ENCODE measurements at places on chromosomes 4 and X. TPM values are rescaled to one million over a fixed set of nuclear protein-coding genes. Genes with fewer than 3 reads are reported as not detected.

- no peaks in the 10 kb centered on the region for H3K4me1 ChIP-seq
- no peak for DNase-seq
- H3K4me3 ChIP-seq: no peak overlapping the region
- no peaks in the 10 kb centered on the region for H3K27me3 ChIP-seq
Measured at GRCh38 chr4:179165000-179165738, 1722.9 kb upstream of the AGA start.

DNA sequence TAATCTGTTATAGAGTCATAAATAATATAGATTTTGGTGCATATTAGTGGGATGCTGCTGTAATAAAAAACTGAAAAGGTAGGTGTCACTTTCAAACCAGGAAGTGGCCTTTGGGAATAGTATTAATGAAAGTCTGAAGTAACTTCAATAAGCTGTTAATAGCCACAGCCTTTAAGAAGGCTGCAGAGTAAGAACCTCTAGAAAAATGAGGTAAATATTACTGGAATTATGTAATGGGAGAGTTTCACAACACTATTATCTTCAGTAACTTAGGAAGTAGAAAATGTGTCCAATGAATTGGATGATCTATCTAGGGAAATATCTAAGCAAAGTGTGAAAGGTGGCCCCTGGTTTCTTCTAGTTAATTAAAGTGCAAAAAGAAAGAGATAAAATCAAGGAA is 104.7 kb downstream of the NCAPG start:
- H3K4me3 ChIP-seq: no peak overlapping the region
- DNase-seq: no peak
- no peaks in the 10 kb centered on the region for H3K27me3 ChIP-seq
- no peak overlapping the region for H3K27ac ChIP-seq

GRCh38 chrX:136064661-136065043 is 79.4 kb downstream of the SLC9A6 start:
- H3K36me3 ChIP-seq: no peaks in the 10 kb centered on the region
- H3K27me3 ChIP-seq: no peaks in the 10 kb centered on the region
- peak overlapping the region; percentile 52 for H3K27ac ChIP-seq
- no peaks in the 10 kb centered on the region for H3K4me1 ChIP-seq
- no peak overlapping the region for H3K4me3 ChIP-seq
- no peak for DNase-seq

DNA sequence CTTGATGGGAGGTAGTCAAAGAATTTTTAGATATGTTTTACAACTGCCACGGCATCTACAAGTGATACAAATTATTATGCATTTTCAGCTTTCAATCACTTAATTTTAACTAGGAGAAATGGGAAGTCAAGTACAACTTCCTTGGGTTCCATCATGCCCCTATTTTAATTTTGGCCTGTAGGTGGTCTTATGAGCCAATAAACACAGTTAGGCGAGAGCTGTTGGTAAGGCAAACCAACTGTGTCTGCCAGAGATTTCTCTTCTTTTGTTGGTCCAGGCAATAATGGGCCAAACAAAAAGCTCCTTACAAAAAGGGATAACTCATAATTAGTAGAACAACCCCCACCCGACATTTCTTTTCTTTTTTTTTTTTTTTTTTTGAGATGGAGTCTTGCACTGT is 63.3 kb upstream of the ARX start:
- no peak for DNase-seq
- peaks cover 27% of the 10 kb centered on the region for H3K27me3 ChIP-seq
- H3K4me3 ChIP-seq: no peak overlapping the region

DNA sequence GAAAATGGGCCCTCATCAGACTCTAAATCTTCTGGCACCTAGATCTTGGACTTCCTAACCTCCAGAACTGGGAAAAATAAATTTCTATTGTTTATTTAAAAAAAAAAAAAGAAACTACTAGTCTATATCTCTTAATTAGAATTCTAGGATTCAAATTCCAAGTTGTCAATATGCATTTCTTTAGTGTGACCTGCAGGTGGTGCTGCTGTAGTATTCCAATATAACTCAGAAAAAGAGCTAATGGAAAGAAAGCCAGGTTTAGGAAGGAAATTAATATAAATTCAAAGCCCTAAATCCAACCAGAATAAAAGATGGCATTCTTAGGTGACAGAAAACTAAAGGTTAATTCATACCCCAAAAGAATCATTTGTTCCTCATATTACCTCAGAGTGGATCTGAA is 80.0 kb upstream of the NALF2 start:
- H3K36me3 ChIP-seq: no peaks in the 10 kb centered on the region
- no peak overlapping the region for H3K4me3 ChIP-seq
- no peaks in the 10 kb centered on the region for H3K27me3 ChIP-seq
- DNase-seq: no peak
- H3K4me1 ChIP-seq: no peaks in the 10 kb centered on the region
- no peak overlapping the region for H3K27ac ChIP-seq

DNA sequence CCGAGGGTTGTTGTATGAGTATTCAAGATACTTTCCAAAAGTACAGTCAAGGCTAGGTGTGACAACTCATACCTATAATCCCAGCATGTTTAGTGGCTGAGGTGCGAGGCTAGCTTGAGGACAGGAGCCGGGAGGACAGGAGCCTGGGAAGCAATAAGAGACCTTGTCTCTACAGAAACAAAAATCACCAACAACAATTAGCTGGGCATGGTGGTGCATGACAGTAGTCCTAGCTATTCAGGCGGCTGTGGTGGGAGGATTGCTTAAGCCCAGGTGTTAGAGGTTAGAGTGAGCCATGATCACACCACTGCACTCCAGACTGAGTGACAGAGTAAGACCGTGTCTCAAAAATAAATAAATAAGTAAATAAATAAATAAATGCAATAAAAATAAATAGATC is 91.6 kb downstream of the TLL1 start:
- H3K4me1 ChIP-seq: no peaks in the 10 kb centered on the region
- no peak for DNase-seq
- no peak overlapping the region for H3K4me3 ChIP-seq
- H3K27ac ChIP-seq: no peak overlapping the region

DNA sequence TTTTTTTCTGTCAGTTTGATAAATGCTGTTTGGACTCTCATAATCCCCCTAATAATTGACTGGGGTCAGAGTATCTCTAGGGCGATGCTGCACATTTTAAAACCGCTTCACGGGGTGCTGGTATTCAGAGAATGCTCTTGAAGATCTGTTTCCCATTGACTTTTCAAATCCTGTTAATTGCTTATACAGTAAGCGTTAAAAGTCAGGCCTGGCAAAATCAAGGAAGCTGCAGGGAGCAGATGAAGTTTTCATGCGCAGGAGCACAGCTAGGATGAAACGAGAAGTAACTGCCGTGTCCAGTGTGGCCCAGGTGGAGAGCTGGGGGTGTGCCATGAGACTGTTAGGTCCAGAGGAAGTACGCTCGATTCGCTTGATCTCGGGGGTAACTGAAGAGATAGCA is 312.9 kb downstream of the TRIML1 start:
- no peak for DNase-seq
- H3K4me1 ChIP-seq: no peaks in the 10 kb centered on the region
- H3K27ac ChIP-seq: no peak overlapping the region
- no peaks in the 10 kb centered on the region for H3K27me3 ChIP-seq
- H3K36me3 ChIP-seq: no peaks in the 10 kb centered on the region

DNA sequence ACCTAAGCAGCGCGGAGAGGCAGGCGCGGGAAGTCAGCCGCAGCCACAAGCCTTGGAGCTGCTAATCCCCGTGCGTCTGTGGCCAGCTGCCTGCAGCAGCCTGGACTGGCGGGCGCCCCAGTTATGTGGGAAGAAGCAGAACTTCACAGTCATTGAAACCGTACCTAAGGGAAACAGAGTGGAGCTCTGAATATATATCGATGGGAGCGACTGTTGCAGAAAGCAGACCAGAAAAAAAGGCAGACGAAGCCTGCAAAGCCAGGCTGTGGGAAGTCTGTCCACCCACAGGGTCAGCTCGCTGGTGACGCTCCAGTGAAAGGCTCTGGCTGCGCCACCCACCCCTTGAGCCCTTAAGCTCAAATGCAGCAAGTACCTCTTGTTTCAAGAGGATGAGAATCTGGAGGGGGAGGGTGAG is 24.7 kb downstream of the KCNE5 start:
- no peak overlapping the region for H3K4me3 ChIP-seq
- peaks cover 52% of the 10 kb centered on the region for H3K27me3 ChIP-seq
- no peaks in the 10 kb centered on the region for H3K4me1 ChIP-seq
- H3K36me3 ChIP-seq: no peaks in the 10 kb centered on the region
- H3K27ac ChIP-seq: no peak overlapping the region
- DNase-seq: no peak

DNA sequence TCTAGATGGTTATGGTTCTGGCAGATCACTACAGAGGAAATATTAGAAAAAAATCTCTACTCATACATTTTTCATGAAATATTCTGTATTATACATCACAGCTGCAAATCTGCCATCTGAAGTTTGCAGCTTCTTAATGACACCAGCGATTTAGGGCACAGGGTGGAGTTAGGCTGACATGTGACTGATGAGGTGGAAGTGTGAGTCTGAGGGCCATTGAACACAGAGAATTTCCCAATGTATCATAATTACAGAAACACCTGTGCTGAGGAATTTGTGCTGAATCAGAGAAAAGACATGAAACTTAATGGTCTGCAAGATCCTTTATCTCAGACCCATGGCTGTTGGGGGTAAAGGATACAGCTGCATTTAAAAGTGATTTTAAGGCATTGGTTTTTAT is 2025.6 kb upstream of the AGA start:
- no peak for DNase-seq
- H3K36me3 ChIP-seq: no peaks in the 10 kb centered on the region
- no peak overlapping the region for H3K4me3 ChIP-seq
- no peaks in the 10 kb centered on the region for H3K4me1 ChIP-seq
- no peaks in the 10 kb centered on the region for H3K27me3 ChIP-seq

DNA sequence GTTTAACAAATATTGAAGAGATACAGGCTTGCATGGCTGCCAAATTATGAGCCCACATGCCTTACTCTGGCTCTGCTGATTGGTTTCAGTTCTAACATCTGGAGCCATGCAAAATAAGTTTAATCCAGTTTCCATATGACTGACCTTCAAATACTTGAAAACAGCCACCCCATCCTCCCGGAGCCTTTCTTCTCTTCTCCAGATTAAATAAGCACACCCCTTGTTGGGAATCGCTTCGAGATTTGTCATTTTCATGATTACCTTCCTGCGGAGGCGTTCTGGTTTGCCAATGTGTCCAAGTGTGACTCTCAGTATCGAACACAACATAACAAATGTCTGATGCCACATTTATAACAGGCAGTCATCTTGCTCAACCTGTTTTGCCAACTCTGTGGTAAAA is 101.6 kb upstream of the JADE1 start:
- no peak overlapping the region for H3K27ac ChIP-seq
- H3K4me3 ChIP-seq: peak overlapping the region; percentile 4
- H3K27me3 ChIP-seq: no peaks in the 10 kb centered on the region
- no peaks in the 10 kb centered on the region for H3K4me1 ChIP-seq

GRCh38 chrX:120514236-120514635 is 45.1 kb upstream of the LAMP2 start:
- H3K27me3 ChIP-seq: peaks cover 5% of the 10 kb centered on the region
- no peak overlapping the region for H3K27ac ChIP-seq
- no peak overlapping the region for H3K4me3 ChIP-seq
- H3K4me1 ChIP-seq: no peaks in the 10 kb centered on the region

GRCh38 chr4:22508376-22508775 is 7.5 kb downstream of the ADGRA3 start:
- no peak overlapping the region for H3K4me3 ChIP-seq
- no peaks in the 10 kb centered on the region for H3K36me3 ChIP-seq
- no peaks in the 10 kb centered on the region for H3K4me1 ChIP-seq
- H3K27me3 ChIP-seq: no peaks in the 10 kb centered on the region

GRCh38 chrX:119036107-119037029 is 36.4 kb upstream of the CT47C1 start:
- H3K36me3 ChIP-seq: no peaks in the 10 kb centered on the region
- no peaks in the 10 kb centered on the region for H3K4me1 ChIP-seq
- H3K27me3 ChIP-seq: peaks cover 11% of the 10 kb centered on the region

GRCh38 chr4:115851918-115852766 is 738.7 kb upstream of the NDST4 start:
- H3K4me3 ChIP-seq: no peak overlapping the region
- no peak for DNase-seq
- H3K27ac ChIP-seq: no peak overlapping the region

- H3K27me3 ChIP-seq: no peaks in the 10 kb centered on the region
- no peak overlapping the region for H3K4me3 ChIP-seq
- H3K4me1 ChIP-seq: no peaks in the 10 kb centered on the region
- H3K36me3 ChIP-seq: no peaks in the 10 kb centered on the region
- DNase-seq: no peak
- H3K27ac ChIP-seq: no peak overlapping the region
Measured at GRCh38 chr4:73447671-73448070, 11.7 kb downstream of the AFP start.

GRCh38 chrX:71543316-71543715 is 10.4 kb downstream of the OGT start:
- H3K27ac ChIP-seq: no peak overlapping the region
- H3K4me1 ChIP-seq: no peaks in the 10 kb centered on the region
- H3K4me3 ChIP-seq: no peak overlapping the region
- H3K36me3 ChIP-seq: no peaks in the 10 kb centered on the region
- H3K27me3 ChIP-seq: peaks cover 20% of the 10 kb centered on the region

GRCh38 chr4:76616526-76616925 is 181.5 kb downstream of the SHROOM3 start:
- DNase-seq: no peak
- H3K4me1 ChIP-seq: peaks cover 3% of the 10 kb centered on the region
- H3K36me3 ChIP-seq: no peaks in the 10 kb centered on the region
- H3K27ac ChIP-seq: no peak overlapping the region
- H3K4me3 ChIP-seq: no peak overlapping the region

- H3K36me3 ChIP-seq: no peaks in the 10 kb centered on the region
- H3K27ac ChIP-seq: no peak overlapping the region
- no peak for DNase-seq
- H3K4me3 ChIP-seq: no peak overlapping the region
Measured at GRCh38 chr4:67687636-67688035, 13.3 kb downstream of the UBA6 start.

GRCh38 chr4:187565416-187565815 is 430.2 kb upstream of the ZFP42 start:
- no peak overlapping the region for H3K4me3 ChIP-seq
- DNase-seq: no peak
- H3K4me1 ChIP-seq: no peaks in the 10 kb centered on the region
- no peaks in the 10 kb centered on the region for H3K27me3 ChIP-seq
- no peaks in the 10 kb centered on the region for H3K36me3 ChIP-seq

GRCh38 chr4:127832585-127832984 is 48.1 kb upstream of the PLK4 start:
- peaks cover 5% of the 10 kb centered on the region for H3K36me3 ChIP-seq
- H3K27me3 ChIP-seq: no peaks in the 10 kb centered on the region
- DNase-seq: no peak
- H3K27ac ChIP-seq: no peak overlapping the region
- H3K4me3 ChIP-seq: no peak overlapping the region

- H3K4me1 ChIP-seq: no peaks in the 10 kb centered on the region
- no peak for DNase-seq
- H3K27me3 ChIP-seq: no peaks in the 10 kb centered on the region
- H3K36me3 ChIP-seq: no peaks in the 10 kb centered on the region
- H3K4me3 ChIP-seq: no peak overlapping the region
- H3K27ac ChIP-seq: no peak overlapping the region
Measured at GRCh38 chr4:13355111-13355880, 128.8 kb downstream of the RAB28 start.

Gene FGG
- 3.3 TPM for total RNA-seq

Gene AMBN
- total RNA-seq: not detected

Gene ADGRG4
- under 0.01 TPM for total RNA-seq

Gene MAGEA12
- not detected for total RNA-seq

Gene RRH
- 0.73 TPM for total RNA-seq

Gene RELL1
- 68.5 TPM for total RNA-seq

Gene S100P
- total RNA-seq: 0.29 TPM

Gene C4orf54
- not detected for total RNA-seq

Gene FRYL
- 70.9 TPM for total RNA-seq

Gene MTMR8
- 3.6 TPM for total RNA-seq

Gene MAGEB2
- total RNA-seq: not detected
